ENCODE measurements at places on chromosomes 1 and 21.

DNA sequence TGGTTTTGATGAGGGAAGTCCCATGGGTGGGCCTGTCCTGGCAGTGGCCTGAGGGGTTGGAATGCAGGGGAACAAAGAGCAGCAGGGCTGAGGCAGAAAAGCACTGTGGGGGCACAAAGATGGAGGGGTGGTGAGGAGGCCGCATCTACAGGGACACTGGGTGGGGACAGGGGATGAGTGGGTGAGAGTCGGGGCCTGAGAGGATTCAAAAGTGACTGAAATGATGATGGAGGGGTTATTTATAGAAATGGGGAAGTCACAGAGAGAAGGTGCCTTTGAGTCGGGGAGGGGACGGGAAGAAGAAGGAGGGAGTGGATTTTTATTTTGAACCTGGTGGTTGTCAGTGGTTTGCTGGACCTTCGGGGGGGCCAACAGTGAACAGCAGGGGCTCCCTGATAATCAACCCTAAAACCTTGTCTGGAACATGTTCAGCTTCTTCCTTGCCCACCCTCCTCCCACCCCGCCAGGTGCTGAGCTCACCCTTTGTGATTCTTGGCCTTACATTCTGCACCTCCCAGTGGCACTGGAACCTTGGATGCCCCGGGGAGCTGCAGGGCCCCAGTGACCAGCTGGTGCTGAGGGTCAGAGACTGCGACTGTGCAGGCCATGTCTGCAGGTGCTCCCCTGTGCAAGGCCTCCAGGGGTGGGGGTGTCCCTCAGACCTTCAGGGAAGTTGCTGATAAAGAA lies 42.9 kb downstream of the IER5 start:
- DNase-seq = no peak

- no peak for DNase-seq
Measured at GRCh38 chr1:205939690-205940330, 3.4 kb downstream of the SLC26A9 start.

DNA sequence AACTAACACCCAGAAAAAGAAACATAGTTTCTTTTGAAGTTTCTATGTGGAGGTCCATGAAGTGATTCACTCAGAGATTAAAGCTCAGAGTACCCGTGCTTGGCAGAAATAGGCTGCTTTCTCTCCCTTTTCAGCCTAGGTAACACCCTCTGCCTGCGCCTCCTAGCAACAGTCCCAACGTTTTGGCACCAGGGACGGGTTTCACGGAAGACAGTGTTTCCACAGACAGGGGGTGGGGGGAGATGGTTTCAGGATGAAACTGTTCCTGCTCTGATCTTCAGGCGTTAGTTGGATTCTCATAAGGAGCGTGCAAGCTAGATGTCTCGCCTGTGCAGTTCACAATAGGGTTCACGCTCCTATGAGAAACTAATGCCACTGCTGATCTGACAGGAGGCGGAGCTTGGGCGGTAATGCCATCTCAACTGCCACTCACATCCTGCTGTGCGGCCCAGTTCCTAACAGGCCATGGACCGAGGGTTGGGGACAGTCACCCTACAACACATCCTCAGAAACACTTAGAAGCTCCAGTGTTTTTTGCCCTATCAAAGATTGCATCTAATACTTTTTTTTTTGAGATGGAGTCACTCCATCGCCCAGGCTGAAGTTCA lies 53.2 kb downstream of the CHML start:
- no peak for DNase-seq

GRCh38 chr1:31855038-31855845 lies 39.4 kb upstream of the SPOCD1 start:
- no peak for DNase-seq

- DNase-seq = no peak
Measured at GRCh38 chr1:218366322-218367052, 21.4 kb downstream of the TGFB2 start.

DNA sequence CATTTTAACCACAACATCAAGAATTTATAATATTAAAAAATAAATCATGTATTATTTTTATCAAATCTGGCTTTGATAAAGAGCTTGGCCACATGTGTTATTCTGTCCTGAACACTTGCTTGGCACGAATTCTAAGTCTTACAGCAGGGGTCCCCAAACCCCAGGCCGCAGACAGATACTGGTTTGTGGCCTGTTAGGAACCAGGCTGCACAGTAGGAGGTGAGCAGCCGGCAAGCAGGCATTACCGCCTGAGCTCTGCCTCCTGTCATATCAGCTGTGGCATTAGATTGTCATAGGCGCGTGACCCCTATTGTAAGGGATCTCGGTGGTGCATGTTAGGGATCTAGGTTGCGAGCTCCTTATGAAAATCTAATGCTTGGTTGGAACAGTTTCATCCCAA lies 127.6 kb upstream of the IVNS1ABP start:
- no peak for DNase-seq

DNA sequence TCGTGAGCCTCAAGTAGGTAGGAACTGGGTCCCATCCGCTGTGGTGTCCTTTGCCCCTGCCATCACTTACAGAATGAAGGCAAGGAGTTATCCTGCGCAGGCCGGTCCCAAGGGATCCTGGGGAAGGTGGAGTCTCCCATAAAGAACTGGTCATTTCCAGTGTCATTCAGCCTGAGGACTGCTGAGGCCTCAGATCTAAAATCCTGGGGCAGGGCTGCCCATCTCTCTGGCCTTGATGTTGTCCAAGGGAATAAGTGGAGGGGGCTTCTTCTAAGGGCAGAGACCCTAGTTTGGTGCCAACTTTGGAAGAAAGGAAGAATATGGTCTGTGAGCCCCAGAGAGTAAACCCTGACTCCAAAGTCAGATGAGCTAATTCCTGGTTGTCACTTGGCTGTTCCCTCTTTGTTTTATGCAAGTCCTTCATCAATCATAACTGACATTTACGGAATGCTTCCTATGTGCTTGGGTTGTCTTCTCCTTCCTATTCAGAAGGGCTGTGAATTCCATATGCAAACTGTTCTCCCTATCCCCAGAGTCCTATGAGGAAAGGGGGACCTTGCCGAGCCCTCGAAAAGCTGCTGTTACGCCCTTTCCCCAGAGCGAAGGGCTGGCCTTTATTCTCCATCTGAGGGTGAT lies 6.9 kb downstream of the IFI6 start:
- DNase-seq = no peak

DNA sequence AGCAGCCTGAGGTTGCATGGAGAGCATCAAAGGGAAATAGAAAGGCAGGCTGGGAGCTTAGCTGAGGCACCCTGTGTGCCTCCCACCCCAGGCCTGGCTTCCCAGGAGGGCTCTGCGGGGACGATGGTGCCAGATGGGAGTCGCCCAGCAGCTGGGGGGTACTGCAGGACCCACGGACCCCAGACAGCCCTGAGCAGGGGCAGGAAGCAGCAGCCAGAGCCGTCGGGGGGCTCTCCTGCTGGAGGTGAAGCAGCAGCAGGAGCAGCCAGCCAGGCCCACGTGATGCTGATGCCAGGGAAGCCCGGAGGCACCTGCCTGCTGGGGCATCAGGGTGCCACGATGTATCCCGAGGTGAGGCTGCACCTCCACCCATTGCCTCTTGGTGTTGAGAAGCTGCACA lies 20.4 kb downstream of the RAP1GAP start:
- no peak for DNase-seq

- no peak for DNase-seq
Measured at GRCh38 chr1:233293556-233294446, 1.7 kb downstream of the PCNX2 start.

DNA sequence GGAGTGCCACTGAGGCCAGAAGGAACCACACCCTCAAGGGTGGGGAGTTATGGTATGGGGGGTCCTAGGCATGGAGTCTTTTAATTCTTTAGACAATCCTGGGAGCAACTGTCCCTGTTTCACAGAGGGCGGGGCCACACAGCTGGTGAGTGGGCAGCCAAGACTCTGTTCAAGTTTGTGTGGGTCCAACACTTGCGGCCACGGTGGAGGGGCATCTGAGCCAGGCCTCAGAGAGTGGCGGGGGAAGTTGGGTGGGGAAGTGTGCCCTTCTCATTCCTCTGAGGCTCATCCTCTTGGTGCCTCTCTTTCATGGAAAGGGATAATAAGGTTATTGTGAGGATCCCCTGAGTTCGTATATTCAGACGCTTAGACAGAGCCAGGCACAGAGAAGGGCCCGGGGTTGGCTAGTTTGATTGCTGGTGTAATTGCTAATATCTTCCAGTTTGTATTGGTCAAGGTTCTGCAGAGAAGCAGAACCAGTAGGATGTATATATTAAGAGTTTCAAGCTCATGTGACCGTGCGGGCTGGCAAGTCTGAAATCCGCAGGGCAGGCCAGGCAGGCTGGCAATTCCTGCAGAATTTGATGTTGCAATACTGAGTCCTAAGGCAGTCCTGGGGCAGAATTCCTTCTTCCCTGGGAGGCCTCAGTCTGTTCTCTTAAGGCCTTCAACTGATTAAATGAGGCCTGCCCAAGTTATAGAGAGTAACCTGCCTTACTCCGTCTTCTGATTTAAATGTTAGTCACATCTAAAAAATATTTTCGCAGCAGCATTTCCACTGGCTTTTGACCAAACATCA lies 15.9 kb downstream of the PCSK9 start:
- no peak for DNase-seq

- DNase-seq = no peak
Measured at GRCh38 chr1:42657201-42657600, 1.0 kb upstream of the PPIH start.

- no peak for DNase-seq
Measured at GRCh38 chr1:235820061-235820460, 46.6 kb downstream of the LYST start.
